Large intestine (tissue), 12 donors: ENCODE measurements at places on chromosomes 13 and 19. TPM values are rescaled to one million over a fixed set of nuclear protein-coding genes. Genes with fewer than 3 reads are reported as not detected.

The FSTL3 gene
- polyA plus RNA-seq: 32.9 TPM

The SLITRK6 gene
- 26.7 TPM for polyA plus RNA-seq

The WTIP gene
- polyA plus RNA-seq: 7.1 TPM

The CD22 gene
- 2.2 TPM for polyA plus RNA-seq

The EDNRB gene
- polyA plus RNA-seq: 82.1 TPM

The NLRP5 gene
- not detected for polyA plus RNA-seq

The C2CD4C gene
- polyA plus RNA-seq: 3.0 TPM

The ICAM5 gene
- 0.87 TPM for polyA plus RNA-seq

The ATP8A2 gene
- polyA plus RNA-seq: 2.3 TPM

The LILRB1 gene
- polyA plus RNA-seq: 3.2 TPM

The SLC7A10 gene
- polyA plus RNA-seq: 20.9 TPM

The ZNF440 gene
- 22.9 TPM for polyA plus RNA-seq

The LYL1 gene
- polyA plus RNA-seq: 3.7 TPM

The KLK3 gene
- 0.90 TPM for polyA plus RNA-seq

The NANOS3 gene
- polyA plus RNA-seq: 2.3 TPM

The KIR3DL1 gene
- 0.15 TPM for polyA plus RNA-seq

The ZNF568 gene
- 11.8 TPM for polyA plus RNA-seq

The WDR87 gene
- 0.01 TPM for polyA plus RNA-seq

The CDC42EP5 gene
- 161 TPM for polyA plus RNA-seq

The ZNF724 gene
- polyA plus RNA-seq: 2.9 TPM

The ZNF667 gene
- polyA plus RNA-seq: 9.0 TPM

The GJA3 gene
- 0.13 TPM for polyA plus RNA-seq
